ENCODE measurements at places on chromosomes 4 and X.

GRCh38 chrX:53018627-53019026 lies 30.0 kb upstream of the GPR173 start:
- no peak for DNase-seq

DNA sequence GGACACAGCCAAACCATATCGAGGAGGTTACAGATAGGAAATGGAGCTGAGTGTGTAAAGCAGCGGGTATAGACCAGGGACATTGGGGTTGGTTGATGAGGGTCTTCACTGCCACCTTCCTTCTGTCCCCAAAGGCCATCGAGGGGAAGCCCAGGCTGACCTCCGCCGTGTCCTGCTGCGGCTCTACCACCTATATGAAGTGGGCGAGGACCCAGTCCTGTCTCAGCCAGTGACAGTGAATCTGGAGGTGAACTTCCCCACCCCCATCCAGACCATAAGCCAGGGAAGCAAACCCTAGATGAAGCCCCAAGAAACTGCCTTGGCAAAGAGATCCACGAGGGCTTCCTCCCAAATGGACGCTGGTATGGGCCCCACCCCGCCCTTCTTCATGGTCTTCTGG lies 23.2 kb upstream of the MRFAP1 start:
- no peak for DNase-seq

- DNase-seq: no peak
Measured at GRCh38 chr4:19300213-19300612, 951.5 kb upstream of the SLIT2 start.

DNA sequence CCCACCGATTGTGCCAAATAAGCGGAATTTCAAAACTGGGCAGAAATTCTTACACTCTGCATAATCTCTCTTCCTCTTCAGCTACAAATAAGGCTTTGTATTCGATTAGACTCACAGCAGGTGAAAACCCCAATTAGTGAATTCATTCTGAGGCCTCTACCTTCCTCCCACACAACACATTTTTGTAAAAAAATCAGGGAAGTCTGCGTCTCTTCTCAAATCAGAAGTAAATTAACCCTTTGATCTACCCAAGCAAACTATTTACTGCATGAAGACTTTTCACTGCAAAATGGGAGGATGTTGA lies 200.6 kb upstream of the FTHL17 start:
- DNase-seq: no peak

DNA sequence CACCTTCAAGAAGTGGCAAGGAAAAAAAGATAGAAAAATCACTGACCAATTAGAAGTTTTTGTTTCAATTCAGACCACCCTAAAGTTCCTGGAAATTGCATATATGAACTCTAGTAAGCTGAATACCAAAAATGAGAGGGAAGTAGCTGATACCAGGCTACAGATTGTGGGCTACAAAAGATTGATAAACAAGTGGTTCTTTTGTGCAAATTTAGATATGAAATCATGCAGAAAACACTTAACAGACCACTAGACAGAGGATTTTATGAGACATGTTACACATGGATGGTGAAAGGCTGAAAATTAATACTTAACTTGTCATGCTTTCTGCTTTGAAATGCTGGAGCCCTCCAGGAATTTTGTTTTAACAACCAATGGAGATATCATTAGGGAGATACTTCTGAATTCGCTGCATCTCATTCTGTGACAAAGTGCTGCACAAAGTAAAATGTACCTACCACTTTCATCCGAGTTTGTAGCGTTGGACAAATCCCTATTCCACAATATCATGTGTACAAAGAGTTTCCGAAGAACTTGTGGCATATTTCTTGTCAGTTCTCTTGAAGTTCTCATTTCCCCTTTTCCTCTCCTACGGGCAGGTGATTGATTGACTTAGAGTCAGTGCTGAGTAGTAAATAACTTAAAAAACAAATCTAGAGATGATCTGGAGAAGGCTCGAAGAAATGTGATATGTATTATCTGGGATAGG lies 235.0 kb downstream of the PALLD start:
- DNase-seq: no peak

DNA sequence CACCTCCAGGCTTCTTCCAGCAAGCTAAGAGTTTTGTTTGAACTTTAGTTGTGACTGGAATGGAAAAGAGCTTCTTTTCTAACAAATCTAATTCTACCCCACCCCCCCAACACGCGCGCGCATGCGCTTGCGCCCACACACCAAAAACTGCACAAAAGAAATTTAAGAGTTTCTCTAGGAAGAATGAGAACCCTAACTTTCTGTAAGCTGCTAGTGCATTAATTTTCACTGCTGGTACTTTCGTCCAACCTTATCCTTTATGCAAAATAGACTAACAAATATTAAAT lies 9.0 kb upstream of the INTU start:
- no peak for DNase-seq

- no peak for DNase-seq
Measured at GRCh38 chr4:144787365-144788258, 141.7 kb downstream of the HHIP start.

DNA sequence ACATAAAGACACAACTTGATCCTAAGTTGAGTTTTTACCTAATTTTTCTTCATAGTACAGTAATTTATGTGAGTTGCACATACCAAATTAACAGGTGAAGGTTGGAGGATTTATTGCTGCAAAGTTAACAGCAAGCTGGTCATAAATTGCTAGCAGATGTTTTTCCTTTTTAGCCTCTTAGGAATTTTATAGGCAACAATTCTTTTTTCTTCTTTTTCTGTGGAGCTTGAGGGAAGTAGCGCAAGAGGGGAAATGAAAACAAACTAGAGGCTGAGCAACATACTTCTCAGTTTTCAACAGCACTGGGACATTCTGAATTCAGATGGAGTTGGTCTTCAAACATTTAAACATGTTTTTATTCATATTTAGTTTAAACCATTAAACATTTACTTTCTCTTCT lies 63.7 kb upstream of the TLR2 start:
- DNase-seq: no peak

- no peak for DNase-seq
Measured at GRCh38 chr4:140374130-140374477, 658 bp downstream of the SCOC start.

DNA sequence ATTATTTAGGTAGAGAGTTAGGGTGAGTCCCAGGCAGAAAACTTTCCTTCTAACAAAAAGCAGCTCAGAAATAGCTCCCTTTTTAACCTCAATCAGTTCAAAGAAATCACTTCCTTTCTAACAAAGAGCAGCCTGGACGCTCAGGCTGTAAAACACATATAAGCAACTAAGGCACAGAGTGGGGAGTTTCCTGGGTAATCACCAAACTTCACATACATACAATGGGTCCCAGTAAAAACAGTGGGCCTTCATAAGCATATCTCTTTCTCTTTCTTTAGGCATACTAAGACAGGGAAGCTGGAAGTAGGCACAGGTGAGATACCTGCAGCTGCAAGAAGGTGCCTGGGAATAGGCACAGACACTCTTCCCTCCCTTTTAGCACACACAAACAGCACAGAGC lies 4.9 kb upstream of the NAF1 start:
- DNase-seq: no peak

GRCh38 chr4:163680386-163681098 lies 186.1 kb downstream of the TMA16 start:
- no peak for DNase-seq

- DNase-seq: no peak
Measured at GRCh38 chr4:105622269-105622668, 69.8 kb downstream of the ARHGEF38 start.

GRCh38 chr4:116070283-116070682 lies 956.9 kb upstream of the NDST4 start:
- no peak for DNase-seq
